ENCODE measurements at places on chromosomes 13 and 19. TPM values are rescaled to one million over a fixed set of nuclear protein-coding genes. Genes with fewer than 3 reads are reported as not detected.
A peak's percentile ranks its signal among the peaks of the same experiment; 100 is the strongest.

- no peak for DNase-seq
- H3K27me3 ChIP-seq: no peaks in the 10 kb centered on the region
- H3K27ac ChIP-seq: no peak overlapping the region
- no peaks in the 10 kb centered on the region for H3K36me3 ChIP-seq
Measured at GRCh38 chr19:18121166-18121565, 23.6 kb downstream of the MAST3 start.

GRCh38 chr13:107003911-107004310 is 436.0 kb upstream of the ARGLU1 start:
- H3K27me3 ChIP-seq: no peaks in the 10 kb centered on the region
- H3K27ac ChIP-seq: peak overlapping the region; percentile 61
- H3K4me1 ChIP-seq: peaks cover 43% of the 10 kb centered on the region
- peak; percentile 25 for DNase-seq
- no peak overlapping the region for H3K4me3 ChIP-seq

DNA sequence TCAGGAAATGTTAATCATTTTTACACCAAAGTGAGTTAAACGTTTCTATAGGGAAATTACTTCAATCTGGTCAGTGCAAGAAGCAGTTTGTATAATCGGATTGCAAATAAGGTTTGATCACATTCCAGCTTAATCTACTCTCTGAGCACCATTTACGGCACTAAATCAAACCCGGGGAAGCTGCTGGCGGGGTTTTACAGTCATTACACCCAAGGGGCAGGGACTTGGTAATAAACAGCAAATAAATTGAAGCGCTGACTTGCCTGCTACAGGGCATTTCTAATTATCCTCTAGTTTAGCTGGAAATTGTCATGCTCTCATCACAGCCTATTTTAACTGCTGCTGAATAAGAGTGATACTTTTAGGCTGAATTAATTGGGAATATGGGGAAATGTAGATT is 152.1 kb upstream of the SOX21 start:
- H3K4me1 ChIP-seq: no peaks in the 10 kb centered on the region
- no peak for DNase-seq
- no peak overlapping the region for H3K27ac ChIP-seq
- H3K36me3 ChIP-seq: no peaks in the 10 kb centered on the region

- DNase-seq: peak; percentile 68
- H3K36me3 ChIP-seq: no peaks in the 10 kb centered on the region
- no peaks in the 10 kb centered on the region for H3K4me1 ChIP-seq
- no peak overlapping the region for H3K4me3 ChIP-seq
Measured at GRCh38 chr19:49997709-49998108, 27.5 kb downstream of the VRK3 start.

DNA sequence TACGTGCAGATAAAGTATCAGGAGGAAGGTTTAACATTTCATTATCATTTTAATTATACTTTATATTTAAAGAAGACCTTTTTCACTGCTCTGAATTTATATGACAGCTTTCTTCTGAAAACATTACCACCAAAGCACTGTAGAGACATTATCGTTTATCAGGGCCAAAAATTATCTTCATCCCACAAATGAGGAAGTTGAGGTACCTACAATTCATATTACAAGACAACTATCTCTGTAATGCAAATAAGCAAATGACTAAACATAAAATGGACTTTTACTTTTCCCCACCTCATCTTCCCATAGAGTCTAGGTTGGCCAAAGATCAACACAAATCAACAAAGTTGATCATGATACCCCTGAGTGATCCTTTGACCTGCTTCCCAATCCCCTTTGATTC is 30.9 kb upstream of the SMAD9 start:
- no peak overlapping the region for H3K4me3 ChIP-seq
- H3K36me3 ChIP-seq: peaks cover 1% of the 10 kb centered on the region
- no peak overlapping the region for H3K27ac ChIP-seq

The PSG11 gene
- not detected for total RNA-seq

The DCUN1D2 gene
- 59.4 TPM for total RNA-seq

DNA sequence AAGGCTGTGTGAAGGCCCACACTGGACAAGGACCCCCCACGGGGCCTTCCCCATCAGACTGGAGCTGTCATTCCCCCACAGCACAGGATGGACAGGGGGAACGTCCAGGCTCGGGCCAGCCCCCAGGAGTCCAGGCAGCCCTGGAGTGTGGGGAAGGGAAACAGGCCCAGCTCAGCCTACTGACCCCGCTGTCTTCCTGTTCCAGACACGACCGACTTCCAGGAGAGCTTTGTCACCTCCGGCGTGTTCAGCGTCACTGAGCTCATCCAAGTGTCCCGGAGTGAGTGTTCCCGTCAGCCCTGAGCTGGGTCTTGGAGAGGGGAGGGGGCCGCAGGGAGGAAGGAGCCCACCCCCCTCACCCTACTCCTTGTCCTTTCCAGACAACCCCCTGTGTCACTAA is 47.0 kb downstream of the SMIM24 start:
- H3K27ac ChIP-seq: no peak overlapping the region
- H3K4me1 ChIP-seq: no peaks in the 10 kb centered on the region
- no peaks in the 10 kb centered on the region for H3K27me3 ChIP-seq
- no peaks in the 10 kb centered on the region for H3K36me3 ChIP-seq
- no peak for DNase-seq

GRCh38 chr13:100561599-100562204 is 26.9 kb downstream of the GGACT start:
- no peak overlapping the region for H3K4me3 ChIP-seq
- no peaks in the 10 kb centered on the region for H3K4me1 ChIP-seq
- no peaks in the 10 kb centered on the region for H3K36me3 ChIP-seq
- H3K27ac ChIP-seq: no peak overlapping the region
- DNase-seq: no peak

DNA sequence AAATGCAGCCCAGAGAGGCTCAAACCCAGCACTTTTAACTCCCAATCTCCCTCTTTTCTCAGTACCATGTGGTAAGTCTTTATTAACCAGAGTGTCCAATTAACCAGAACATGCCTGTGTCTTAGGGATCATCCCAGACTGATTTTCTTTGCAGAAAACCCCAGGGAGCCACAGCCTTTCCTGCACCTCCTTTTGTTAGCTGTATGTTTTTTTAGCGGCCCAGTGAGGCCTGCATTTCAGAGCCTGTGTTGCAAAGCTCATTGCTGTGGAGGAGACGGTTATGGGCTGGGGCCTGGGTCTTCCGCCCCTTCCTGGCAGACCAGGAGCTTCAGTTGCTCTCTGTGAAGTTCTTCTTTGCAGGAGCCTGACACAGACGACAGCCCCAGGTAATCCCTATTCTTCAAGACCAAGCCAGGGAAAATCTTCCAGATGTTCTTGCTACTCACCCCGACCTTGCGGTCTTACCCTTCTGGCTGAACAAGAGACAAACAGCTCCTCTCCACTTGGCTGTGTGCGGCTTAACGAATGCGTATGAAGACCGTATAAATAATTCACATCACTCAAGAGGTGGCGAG is 70.7 kb upstream of the TSHZ3 start:
- no peak overlapping the region for H3K4me3 ChIP-seq
- no peaks in the 10 kb centered on the region for H3K27me3 ChIP-seq
- DNase-seq: no peak
- no peaks in the 10 kb centered on the region for H3K4me1 ChIP-seq
- H3K27ac ChIP-seq: no peak overlapping the region
- no peaks in the 10 kb centered on the region for H3K36me3 ChIP-seq

The PRR22 gene
- 7.1 TPM for total RNA-seq

- no peaks in the 10 kb centered on the region for H3K36me3 ChIP-seq
- H3K4me3 ChIP-seq: no peak overlapping the region
- no peaks in the 10 kb centered on the region for H3K27me3 ChIP-seq
Measured at GRCh38 chr13:25920277-25920676, 131.5 kb downstream of the SHISA2 start.

DNA sequence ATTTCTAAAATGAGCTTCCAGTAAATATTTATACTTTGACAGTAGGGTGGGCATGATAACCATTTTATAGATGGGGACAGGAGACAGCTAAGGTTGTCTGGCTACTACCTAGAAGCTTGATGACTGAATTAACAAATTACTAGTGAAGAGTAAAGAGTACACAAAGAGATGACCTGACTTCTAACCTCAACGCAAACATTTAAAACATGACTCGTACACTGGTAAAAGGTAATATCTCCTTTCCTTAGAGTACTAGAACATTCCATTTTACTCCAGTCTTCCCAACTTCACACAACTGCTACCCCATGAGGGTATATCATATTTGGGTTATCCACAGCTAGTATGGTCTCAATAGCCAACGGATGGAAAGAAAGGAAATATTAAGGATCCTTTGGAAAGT is 258.9 kb downstream of the FOXO1 start:
- H3K36me3 ChIP-seq: no peaks in the 10 kb centered on the region
- H3K27ac ChIP-seq: no peak overlapping the region
- no peaks in the 10 kb centered on the region for H3K27me3 ChIP-seq
- no peak for DNase-seq

- no peaks in the 10 kb centered on the region for H3K27me3 ChIP-seq
- DNase-seq: peak; percentile 59
- peaks cover 1% of the 10 kb centered on the region for H3K36me3 ChIP-seq
- H3K27ac ChIP-seq: peak overlapping the region; percentile 90
Measured at GRCh38 chr13:112690283-112690929, 568 bp downstream of the ATP11A start.

The RXFP2 gene
- not detected for total RNA-seq

The SPRED3 gene
- total RNA-seq: 2.9 TPM

GRCh38 chr13:80408270-80408669 is 67.3 kb upstream of the SPRY2 start:
- no peaks in the 10 kb centered on the region for H3K36me3 ChIP-seq
- no peaks in the 10 kb centered on the region for H3K4me1 ChIP-seq
- DNase-seq: peak; percentile 44
- H3K27me3 ChIP-seq: no peaks in the 10 kb centered on the region

The PEG3 gene
- total RNA-seq: not detected

GRCh38 chr19:7907544-7907943 is 3.9 kb downstream of the MAP2K7 start:
- H3K27me3 ChIP-seq: no peaks in the 10 kb centered on the region
- H3K36me3 ChIP-seq: peaks cover 2% of the 10 kb centered on the region
- no peak overlapping the region for H3K27ac ChIP-seq
- H3K4me1 ChIP-seq: peaks cover 10% of the 10 kb centered on the region
- DNase-seq: no peak
- no peak overlapping the region for H3K4me3 ChIP-seq

DNA sequence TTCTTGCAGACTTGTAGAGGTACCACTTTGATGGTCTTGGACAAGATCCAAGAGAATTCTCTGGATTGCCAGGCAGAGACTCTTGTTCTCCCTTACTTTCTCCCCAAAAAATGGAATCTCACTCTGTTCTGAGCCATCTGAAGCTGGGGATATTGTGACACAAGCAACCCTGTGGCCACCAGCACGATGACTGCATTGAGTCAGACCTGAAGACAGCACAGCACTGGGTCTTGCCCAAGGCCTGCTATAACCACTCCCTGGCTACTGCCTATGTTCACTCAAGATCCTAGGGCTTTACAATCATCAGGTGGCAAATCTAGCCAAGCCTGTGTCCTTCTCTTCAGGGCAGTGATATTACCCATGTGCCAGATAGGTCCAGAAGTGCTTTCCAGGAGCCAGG is 202.5 kb upstream of the SERP2 start:
- H3K4me1 ChIP-seq: peaks cover 15% of the 10 kb centered on the region
- H3K4me3 ChIP-seq: no peak overlapping the region
- no peak for DNase-seq

DNA sequence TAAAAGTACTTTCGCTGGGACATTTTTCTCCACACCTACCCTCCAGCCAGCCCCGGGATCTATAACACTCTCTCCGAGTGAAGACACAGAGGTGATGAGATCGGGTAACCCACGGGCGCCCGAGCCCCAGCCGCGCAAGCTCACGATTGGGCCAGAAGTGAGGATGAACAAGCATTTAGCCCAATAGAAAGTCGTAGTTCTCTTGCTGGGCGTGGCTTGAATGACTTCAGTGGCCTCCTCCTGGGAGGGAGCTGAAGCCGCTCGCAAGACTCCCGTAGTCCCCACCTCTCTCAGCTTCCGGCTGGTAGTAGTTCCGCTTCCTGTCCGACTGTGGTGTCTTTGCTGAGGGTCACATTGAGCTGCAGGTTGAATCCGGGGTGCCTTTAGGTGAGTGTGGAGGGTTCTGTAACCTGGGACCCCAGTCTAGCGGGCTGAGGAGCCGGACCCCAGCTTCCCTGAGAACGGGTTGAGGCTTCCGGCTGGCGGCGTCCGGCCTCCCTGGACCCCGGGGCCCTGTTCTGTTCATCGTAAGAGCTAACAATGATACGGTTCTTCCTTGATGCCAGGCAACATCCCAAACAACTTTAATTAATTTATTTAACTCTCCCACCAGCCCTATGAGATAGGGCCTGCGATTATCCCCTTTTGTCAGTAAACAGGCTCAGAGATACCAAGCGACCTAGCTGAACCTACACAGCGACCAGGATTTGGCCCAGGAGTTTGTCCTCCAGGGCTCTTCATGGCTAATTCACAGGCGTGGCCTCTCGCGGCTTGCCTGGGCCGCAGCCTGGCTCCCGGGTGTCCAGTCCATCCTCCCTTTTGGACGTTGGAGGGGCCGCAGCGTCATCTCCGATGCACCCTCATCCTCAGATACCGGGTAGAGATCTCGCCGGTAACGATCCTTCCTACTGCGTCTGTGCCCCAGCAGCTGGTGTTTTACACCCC is at the start of gene COX6B1:
TSS of gene COX6B1 (plus strand) at position 307 of the 945 bp plus-strand sequence. CDS start 2,921 bp downstream, outside the sequence.
- H3K36me3 ChIP-seq: 0 out of 2 replicates have a peak, but pooled peaks cover 2% of the 10 kb centered on the region
- H3K27me3 ChIP-seq: no peaks in the 10 kb centered on the region
- H3K4me3 ChIP-seq: peak within 1 kb of the TSS; percentile 62
- peak; percentile 95 for DNase-seq
- peaks cover 15% of the 10 kb centered on the region for H3K4me1 ChIP-seq
- peak within 1 kb of the TSS; percentile 90 for H3K27ac ChIP-seq

The UHRF1 gene
- 47.6 TPM for total RNA-seq

- no peak for DNase-seq
- no peaks in the 10 kb centered on the region for H3K36me3 ChIP-seq
- H3K4me1 ChIP-seq: no peaks in the 10 kb centered on the region
- no peak overlapping the region for H3K27ac ChIP-seq
Measured at GRCh38 chr13:36548129-36548528, 115.8 kb downstream of the CCNA1 start.

- no peak overlapping the region for H3K4me3 ChIP-seq
- H3K27me3 ChIP-seq: no peaks in the 10 kb centered on the region
- H3K27ac ChIP-seq: no peak overlapping the region
- no peaks in the 10 kb centered on the region for H3K4me1 ChIP-seq
- H3K36me3 ChIP-seq: no peaks in the 10 kb centered on the region
Measured at GRCh38 chr13:79194272-79194671, 211.8 kb downstream of the RBM26 start.

DNA sequence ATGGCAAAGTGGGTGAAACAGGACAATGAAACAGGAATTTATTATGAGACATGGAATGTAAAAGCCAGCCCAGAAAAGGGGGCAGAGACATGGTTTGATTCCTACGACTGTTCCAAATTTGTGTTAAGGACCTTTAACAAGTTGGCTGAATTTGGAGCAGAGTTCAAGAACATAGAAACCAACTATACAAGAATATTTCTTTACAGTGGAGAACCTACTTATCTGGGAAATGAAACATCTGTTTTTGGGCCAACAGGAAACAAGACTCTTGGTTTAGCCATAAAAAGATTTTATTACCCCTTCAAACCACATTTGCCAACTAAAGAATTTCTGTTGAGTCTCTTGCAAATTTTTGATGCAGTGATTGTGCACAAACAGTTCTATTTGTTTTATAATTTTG is 8.6 kb downstream of the CLN5 start:
- no peak overlapping the region for H3K4me3 ChIP-seq
- no peaks in the 10 kb centered on the region for H3K27me3 ChIP-seq

The ZNF429 gene
- 0.29 TPM for total RNA-seq

GRCh38 chr19:49423071-49423984 is at the start of gene PTH2:
Gene PTH2 (minus strand): TSS chr19:49423441. CDS start chr19:49423339, 102 bp downstream.
- H3K27me3 ChIP-seq: peaks cover 2% of the 10 kb centered on the region
- peaks cover 35% of the 10 kb centered on the region for H3K4me1 ChIP-seq
- no peak within 1 kb of the TSS for H3K4me3 ChIP-seq
- DNase-seq: no peak

- no peaks in the 10 kb centered on the region for H3K27me3 ChIP-seq
- peaks cover 24% of the 10 kb centered on the region for H3K4me1 ChIP-seq
- H3K36me3 ChIP-seq: peaks cover 3% of the 10 kb centered on the region
- H3K27ac ChIP-seq: no peak overlapping the region
Measured at GRCh38 chr13:113534236-113534860, 43.8 kb upstream of the DCUN1D2 start.

All from Caco-2 (cell line).